ENCODE measurements at places on chromosomes 3 and 15. TPM values are rescaled to one million over a fixed set of nuclear protein-coding genes. Genes with fewer than 3 reads are reported as not detected.

The KBTBD8 gene
- total RNA-seq = 0.48 TPM

The BCHE gene
- 28.6 TPM for total RNA-seq

The ADPGK gene
- total RNA-seq = 47.6 TPM

The TOP2B gene
- 66.0 TPM for total RNA-seq

The CFAP92 gene
- 0.40 TPM for total RNA-seq
